ENCODE measurements at places on chromosomes 16 and 17.

- no peak for DNase-seq
Observed at GRCh38 chr16:23863511-23864422, 28.0 kb downstream of the PRKCB start.

DNA sequence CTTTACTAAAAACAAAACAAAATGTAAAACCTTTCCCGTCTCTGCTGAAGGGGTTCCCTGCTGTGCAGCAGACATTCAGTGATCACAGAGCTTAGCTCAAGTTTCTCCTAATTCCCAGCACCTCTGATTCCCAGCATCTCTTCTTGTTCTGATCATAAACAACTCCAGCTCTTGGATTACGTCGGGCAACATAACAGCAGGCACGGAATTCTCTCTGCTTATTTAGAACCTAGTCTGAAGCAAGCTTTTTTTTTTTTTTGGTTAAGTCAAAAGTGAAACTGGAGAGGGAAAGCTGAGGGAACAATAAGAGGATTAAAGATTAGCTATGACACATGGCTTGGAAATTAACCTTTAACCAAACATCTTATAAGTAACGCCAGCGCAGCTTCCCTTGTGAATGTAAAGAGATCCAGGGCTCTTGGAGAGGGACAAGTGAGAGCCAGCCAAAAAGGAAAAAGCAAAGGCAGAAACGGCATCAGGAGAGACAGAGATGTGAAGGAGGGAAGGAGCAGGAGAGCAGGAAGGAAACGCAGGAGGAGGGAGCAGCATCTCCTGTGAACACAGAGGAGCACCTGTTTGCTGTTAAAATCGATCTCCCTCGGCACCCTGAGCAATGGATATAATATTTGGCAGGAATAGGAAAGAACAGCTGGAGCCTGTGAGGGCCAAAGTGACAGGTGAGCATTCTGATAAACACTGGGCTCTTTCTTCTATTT is at the start of gene BCO1:
Gene BCO1, plus strand, starts transcription at position 394 of the 716 bp plus-strand sequence. Its CDS starts 220 bp downstream, at position 614.
- DNase-seq = peak; percentile 13

GRCh38 chr17:35051183-35051578 is 12.3 kb downstream of the RFFL start:
- DNase-seq = peak; percentile 48

- no peak for DNase-seq
Observed at GRCh38 chr16:85588562-85589503, 24.3 kb upstream of the GSE1 start.

DNA sequence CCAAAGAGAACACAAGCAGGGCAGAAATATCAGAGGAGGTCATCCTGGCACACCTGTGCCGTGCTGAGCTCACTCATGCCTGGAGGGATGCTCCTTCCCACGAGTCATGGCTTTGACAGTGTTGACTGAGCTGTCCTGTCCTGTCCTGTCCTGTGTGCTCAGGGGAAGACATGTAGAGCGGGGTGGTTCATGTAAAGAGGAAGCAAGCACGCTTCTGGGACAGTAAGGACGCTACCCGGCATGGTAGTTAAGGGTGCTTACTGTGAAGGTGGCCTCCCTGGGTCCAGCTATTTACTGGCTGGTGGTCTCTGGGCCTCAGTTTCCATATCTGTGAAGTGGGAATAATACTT is 398 bp downstream of the LGALS9 start:
- DNase-seq = peak; percentile 33

DNA sequence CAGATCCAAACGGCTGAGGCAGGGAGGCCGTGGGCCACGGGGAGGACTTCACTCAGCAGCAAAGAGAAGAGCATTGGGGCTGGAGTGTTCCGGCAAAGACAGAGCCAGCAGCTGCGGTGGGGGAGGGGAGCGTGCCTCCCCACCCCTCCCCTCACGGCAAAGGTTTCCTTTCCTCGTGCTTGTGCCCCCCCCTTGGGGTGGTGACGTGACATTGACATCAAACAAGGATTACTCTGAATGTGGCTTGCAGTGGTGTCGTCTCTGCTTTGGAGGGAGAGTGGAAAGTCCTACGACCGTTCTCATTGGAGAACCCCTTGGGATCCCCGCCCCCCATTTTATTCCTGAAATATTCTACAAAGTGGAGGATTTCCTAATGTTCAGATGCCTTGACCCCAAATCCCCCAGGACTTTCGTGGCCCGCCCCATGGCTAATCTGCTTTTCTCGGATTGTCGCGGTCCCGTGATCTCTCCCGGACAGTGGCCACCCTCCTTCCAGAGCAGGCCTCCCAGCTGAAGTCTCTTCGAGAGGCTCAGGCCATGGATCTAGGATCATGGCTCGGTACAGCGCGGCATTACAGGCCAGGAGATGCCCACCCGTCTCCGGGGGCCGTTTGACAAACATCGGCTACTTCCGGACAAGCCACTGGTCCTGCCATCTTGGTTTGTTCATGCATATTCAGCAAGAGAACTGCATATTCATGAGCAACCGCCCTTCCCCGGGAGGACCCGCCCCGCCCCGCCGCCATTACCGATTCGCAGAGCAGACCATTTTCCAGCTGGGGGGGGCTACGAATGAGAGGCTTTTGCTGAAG is 705 bp upstream of the POLR2A start:
- DNase-seq = peak; percentile 96

DNA sequence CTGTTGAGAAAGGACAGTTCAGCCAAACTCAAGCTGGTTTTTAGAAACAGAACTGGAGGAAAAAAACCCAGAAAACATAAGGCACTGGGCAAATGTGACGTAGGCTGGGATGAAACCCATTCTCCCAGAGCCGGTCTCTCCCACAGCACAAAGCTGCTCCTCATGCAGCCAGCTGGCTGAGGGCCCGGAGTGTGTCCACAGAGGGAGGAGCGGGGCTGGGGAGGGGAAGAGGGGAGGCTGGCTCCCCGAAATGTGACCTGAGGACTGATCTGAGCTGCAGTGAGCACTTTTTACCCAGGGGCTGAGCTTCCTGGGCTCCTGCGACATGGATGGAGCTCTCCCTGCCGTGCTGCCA is 20.8 kb downstream of the FOXF1 start:
- peak; percentile 92 for DNase-seq

Data from Ammon's horn (tissue), 1 donor.